ENCODE measurements at places on chromosomes 2 and 18. TPM values are rescaled to one million over a fixed set of nuclear protein-coding genes. Genes with fewer than 3 reads are reported as not detected.

RBM43 gene
- 8.4 TPM for total RNA-seq

YES1 gene
- 102 TPM for total RNA-seq

UPP2 gene
- not detected for total RNA-seq

IL36G gene
- total RNA-seq = not detected

MAPRE2 gene
- total RNA-seq = 20.8 TPM

ELAC1 gene
- total RNA-seq = 10.1 TPM

ACTG2 gene
- total RNA-seq = 7.2 TPM
